Stimulated activated CD4-positive, alpha-beta T cell treated with anti-CD3 and anti-CD28 coated beads, Interleukin-2, amount 100 ng/mL, for 24 hours (primary cell): ENCODE measurements at places on chromosomes 6 and 20.

GRCh38 chr6:129641344-129641743, 68.6 kb downstream of the ARHGAP18 start:
- DNase-seq: no peak

DNA sequence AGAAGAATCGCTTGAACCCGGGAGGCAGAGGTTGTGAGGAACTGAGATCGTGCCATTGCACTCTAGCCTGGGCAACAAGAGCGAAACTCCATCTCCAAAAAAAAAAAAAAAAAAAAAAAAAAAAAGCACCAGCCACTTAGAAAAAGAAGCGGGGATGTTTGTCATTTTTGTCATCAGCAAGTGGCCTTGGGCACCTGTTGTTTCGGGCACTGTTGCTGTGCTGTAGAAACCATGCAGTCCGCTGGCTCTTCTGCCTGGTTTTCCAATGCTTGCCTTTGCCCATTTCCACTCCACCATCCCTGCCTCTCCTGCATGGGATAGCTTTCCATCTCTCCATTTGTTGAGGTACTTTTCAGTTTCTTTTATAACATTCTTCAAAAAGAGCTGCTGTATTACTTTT, 129.3 kb downstream of the ARID1B start:
- no peak for DNase-seq

DNA sequence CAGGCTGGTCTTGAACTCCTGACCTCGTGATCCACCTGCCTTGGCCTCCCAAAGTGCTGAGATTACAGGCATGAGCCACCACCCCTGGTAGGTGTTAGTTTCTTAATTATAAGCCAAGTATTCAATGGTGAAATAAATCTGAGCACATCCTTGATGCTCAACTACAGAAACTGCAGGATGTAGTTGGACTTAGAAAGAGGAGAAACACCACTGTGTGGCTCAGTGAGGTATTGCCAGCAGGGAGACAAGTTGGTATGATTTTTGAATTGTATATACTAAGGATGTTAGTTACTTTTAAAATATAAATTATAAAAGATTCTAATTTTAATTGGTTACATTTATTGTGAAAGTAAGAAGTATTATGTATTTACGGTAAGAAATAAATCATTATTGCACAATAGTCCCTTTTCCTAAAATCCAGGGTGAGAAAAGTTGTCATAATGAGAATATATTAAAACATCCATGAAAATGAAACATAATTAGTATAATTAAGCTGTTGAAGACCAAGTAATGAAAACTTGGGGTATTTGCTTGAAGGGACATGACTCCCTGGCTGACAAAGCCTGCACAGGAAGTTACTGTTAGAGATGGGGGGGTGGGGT, 17.6 kb downstream of the SLC18B1 start:
- DNase-seq: no peak

DNA sequence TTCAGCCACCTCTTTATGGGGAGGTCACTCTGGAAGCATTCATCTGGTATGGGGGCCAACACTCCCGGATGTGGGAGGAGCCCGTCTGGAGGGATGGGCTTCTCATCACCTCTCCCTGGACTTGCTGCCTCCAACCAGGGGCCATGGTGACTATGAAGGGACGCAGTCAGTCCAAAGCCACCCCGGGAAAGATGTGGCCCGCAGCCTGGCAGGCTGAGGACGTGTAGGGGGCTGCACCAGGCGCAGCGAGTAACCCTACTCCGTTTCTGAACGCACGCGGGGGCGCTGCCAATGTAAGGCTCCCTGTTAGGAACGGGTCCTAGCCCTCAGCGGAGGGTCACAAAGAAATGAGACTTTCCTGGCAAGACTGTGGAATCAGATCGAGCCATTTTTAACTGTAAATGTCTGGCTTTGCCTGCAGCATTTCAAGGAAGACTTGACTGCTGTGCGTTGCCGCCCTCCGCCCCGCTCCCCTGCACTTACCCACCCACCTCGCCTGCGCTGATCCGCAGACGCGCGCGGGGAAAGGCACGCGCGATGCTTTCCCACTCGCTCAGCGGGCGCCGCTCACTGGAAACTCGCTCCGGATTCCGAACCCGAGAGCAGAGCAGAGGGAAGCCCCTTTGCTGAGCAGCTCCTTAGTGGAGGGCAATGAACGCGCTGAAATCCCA, 55.1 kb downstream of the IL20RA start:
- DNase-seq: no peak

DNA sequence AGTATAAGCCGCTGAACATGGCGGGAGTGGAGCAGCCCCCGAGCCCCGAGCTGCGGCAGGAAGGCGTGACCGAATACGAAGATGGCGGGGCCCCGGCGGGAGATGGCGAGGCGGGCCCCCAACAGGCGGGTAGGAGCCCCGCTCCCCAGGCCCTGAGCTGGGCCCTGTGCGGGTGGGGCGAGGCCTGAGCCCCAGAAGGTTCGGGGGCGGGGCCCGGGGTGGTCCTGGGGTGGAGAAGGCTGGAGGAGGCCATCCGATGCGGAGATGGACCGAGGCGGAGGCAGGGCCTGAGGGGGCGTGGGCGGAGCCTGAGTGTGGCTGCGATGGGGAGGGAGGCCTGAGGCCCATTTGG, 7.1 kb downstream of the L3MBTL1 start:
- DNase-seq: no peak

DNA sequence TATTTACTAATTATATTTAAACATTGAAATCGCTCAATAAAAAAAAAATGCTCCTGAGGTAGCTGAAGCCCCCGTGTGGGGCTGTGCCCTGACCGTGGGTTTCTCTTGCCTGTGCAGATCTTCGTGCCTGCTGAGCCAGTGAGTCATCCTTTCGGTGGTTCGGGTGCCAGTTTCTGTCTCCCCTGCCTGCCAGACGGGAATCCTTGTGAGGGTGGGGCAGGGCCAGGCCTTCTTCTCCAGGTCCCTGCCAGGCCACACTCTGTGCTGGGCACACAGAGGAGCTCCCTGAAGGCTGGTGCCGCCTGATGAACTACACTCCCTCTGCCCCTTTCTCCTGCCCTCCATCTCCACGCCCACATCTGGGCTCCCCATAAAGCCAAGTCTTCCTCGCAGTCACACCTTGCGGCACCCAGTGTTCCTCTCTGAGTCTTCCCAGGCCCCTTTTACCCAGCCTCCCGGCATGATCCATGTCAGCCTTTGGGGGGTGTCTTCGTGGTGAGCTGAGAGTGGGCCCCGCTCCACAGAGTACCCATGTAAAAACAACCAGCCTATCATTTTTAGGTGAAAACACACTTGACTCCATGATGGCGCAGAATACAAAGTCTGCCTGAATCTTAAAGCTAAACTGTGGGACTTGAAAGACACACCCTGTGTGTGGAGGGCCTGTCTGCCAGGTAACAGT, 19.3 kb downstream of the FGD2 start:
- DNase-seq: peak; percentile 66

DNA sequence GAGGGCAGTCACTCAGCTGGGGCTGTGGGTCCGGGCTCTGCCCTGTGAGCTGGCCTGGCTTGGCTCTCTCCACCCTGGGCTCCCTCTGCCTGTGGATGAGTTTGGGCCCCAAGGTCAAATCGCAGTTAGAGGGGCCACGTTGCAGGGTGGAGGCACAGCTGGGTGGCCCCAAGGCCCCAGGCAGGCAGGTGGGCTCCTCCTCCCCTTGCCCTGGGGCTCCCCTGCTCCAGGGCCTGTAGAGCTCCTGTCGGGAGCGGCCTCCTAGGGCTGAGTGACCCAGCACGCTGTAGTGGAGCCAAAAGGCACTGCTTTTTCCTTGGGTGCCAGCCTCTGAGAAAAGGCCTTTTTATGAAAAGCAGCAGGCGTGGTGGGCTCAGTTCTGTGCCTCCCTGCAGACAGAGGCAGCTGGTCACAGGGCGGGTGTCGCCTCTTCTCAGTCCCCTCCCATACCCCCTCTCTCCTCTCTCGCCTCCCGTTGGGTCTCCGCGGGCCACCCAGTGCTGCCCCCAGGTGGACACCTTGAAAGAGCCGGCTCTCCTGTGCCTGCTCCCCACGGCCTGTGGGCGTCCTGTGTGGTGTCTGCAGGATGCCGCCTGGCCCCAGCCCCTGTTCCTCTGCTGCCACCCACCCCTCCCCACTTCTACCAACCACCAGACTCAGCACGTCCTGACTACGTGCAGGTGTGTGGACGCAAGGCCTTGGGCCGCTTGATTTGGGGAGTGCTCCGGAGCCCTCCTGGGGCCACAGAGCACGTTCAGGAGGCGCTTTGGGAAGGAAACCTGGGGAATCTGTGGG, 13.2 kb downstream of the SS18L1 start:
- peak; percentile 78 for DNase-seq

- no peak for DNase-seq
Measured at GRCh38 chr6:170372380-170373325, 66.1 kb downstream of the FAM120B start.

DNA sequence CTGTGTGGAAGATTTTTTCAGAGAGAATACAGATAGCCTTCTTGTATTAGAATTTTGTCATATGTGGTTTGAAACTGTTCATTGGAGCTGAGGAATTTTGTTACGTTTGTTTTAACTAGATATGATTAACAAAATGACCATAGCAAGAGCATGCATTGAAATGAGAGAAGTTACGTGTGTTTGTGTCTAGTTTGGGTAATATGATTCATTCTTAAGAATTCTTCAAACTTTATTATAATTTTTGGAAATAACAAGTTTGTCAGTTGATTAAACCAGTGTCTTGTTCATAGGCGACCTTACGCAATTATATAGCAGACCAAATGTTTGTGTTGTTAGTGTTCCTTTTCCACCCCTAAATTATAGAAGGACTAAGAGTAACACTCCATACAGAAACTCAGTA, 5.5 kb downstream of the GMNN start:
- DNase-seq: no peak

DNA sequence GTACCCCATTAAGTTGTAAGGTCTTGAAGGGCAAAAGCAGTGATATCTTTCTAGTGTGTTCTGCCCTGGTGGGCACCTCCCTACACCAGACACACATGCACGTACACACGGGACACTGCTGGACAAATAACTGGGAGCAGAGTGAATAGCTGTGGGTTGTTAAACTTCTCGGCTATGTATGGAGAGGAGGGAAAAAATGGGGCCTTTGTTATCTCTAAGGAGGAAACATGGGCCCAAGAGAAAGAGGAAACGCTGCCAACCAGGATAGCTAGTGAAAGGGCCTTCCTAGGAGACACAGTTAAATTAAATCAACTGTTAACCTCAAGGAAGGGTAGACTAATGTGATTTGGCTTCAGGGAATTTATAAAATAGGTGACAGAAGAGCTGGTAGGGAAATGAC, 169.7 kb downstream of the MYLK4 start:
- DNase-seq: no peak

GRCh38 chr6:155880900-155881299, 425.3 kb upstream of the NOX3 start:
- no peak for DNase-seq

DNA sequence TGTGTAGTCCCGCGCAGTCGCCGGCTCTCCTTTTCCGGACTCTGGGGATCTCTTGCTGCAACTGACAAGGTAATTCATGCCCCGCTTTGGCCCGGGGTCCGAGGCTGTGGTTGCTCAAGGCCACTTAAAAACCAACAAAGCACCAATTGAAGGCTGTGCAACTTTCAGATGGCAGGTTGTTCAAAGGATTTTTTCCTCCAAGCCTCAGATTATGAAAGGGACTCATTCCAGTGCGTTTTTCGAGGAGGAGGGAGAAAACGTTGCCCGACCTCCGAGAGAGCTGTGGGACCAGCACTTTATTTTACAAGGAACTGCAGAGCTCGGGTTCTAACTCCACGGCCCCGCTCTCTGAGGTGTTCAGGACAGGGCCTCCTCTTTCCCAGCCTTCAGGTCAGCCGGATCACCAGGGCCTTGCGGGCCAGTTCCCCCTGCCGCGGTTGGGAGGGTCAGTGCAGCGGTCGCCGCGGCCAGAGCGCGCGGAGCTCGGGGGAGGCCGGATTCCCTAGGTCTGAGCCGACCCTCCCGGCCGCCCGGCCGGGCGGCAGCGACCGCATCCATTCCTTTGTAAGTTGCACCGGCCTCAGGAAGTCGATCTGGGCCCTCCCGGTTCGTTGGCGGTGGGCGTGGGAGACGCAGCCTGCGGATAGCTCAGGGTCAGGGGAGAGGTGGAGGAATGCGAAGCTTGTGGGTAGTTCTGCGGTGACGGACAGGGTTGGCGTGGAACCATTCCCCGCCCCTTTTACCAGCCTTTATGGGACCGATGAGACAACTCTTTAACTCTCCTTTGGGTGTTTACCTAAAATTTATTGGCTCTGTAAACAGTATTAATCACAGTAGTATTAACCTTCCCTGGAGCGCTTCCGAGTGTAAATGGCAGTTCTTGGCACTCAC, 1.6 kb downstream of the UTRN start:
- DNase-seq: peak; percentile 20

DNA sequence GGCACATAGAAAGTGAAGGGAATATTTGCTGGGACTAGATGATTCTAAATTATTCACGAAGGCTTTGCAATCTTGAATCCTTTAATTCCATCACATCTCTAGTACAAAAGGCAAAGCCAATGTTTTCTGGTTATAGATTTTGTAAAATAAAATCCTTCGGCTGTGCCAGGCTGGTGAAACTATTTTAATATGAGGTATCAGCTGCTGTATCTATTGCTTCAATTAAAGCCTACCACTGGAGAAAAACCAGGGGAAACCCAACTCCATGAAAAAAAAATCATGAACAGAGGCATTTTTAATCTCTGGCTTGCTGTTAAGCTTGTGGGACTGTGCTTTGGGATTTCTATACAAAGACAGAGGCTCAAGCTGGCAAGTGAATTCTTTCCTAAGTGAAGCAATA, 271.8 kb downstream of the QKI start:
- no peak for DNase-seq

DNA sequence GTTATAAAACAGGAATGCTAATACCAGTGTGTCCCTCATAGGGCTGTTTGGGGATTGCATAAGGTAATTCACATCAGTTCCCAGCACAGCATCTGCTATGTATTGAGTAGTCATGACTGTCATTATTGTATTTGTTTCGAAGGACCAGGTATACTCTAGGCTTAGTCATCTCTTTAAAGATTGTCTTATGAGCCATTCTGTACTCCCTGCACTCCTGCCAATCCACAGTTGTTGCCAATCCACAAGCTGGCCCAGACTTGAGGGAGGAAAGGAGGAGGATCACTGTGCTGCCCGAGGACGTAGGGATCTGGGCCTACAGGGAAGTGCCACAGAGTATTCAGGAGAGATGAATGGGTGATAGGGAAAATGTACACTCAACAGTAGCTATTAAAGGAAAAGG, 113.0 kb upstream of the TIAM2 start:
- no peak for DNase-seq

DNA sequence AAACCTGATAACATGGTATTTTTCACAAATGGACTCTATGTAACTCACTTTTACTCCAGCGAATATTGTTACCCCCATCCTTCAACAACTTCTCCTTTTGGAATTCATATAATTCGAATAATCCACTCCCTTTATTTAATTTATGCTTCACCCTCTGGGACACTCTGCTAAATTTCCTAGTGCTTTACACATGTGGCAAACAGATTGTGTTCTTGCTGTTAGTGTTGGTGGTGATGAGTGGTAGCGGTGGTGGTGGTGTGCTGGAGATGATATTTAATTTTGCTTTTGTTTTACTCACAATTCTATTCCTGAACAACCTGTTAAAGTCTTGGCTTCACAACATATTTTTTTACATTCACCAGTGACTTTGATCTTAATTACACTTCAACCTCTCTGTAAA, 32.8 kb downstream of the HTR1B start:
- DNase-seq: no peak

- DNase-seq: no peak
Measured at GRCh38 chr6:7087066-7087465, 20.7 kb upstream of the RREB1 start.
